ENCODE measurements at places on chromosomes 12 and 14.

DNA sequence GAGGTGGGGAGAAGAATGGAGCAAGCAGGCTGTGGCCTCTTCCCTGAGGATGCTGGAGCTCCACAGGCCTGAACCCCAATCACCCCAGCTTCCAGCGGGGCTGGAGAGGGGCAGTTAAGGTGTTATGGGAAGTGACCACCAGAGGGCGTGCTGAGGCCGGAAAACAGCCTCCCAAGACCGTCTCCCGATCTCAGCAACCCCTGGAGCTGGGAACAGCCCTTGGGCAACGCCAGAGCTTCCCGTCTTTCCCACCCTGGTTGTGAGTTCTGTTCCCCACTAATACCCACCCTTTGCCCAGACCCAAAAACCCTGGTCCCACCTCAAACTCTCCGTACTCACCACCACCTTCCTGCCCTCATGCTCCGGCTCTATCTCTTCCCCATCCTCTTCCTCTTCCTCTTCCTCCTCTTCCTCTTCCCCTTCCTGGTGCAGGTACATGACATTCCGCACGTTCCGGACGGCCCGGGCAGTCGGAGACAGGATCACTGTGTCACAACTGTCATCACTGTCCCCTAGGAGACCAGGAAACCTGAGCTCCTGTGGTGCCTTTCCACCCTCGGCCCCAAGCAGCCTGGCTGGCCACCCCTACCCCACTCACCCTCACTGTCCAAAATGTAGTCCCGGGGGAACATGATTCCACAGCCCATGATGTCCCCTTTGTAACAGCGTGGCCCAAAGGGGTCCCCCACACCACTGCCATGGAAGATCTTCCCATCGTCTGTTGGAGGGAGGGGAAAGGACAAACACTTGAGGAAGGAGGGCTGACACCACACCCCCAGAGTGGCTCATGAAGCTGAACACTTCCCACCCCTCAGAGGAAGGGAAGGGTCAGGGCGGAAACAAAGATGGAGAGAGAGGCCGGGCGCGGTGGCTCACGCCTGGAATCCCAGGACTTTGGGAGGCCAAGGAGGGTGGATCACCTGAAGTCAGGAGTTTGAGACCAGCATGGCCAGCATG, 12.9 kb downstream of the SPRYD3 start:
- peak; percentile 62 for DNase-seq

- no peak for DNase-seq
Observed at GRCh38 chr12:38543151-38543550, 226.6 kb downstream of the ALG10B start.

DNA sequence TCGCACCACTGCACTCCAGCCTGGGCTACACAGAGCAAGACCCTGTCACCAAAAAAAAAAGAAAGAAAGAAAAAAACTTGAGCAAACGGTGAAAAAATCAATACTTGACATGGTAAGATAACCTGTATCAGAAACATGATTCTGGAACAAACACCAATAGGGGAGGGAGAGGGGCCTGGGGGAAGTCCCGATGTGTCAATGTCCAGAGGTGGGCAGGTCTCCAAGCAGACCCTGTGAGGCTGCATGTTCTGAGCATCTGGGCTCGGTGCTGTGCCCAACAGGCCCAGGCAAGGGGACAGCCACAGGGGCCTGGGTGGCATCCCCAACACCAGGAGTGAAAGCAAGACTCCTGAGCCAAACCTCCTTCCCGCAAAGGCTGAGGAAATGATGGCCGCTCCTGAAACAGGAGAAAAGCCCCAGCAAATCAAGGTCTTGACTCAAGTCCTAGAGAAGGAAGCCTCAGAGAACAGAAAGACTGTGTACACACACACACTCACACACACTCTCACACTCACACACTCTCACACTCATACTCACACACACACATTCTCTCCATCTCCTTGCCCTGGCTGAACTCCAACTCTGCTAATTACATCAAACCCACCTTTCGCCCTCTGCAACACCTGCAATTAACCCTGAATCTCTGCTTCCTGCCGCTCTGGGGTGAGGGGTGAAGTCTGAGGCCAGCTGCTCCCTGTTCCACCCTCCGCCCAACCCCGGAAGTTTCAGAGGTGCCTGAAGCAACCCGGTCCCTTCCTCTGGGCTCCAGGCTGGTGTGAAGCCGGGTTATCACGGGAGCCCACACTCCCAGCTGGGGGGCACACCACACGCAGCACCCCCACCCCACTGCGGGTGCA, 20.4 kb downstream of the CCDC88C start:
- DNase-seq: peak; percentile 56

DNA sequence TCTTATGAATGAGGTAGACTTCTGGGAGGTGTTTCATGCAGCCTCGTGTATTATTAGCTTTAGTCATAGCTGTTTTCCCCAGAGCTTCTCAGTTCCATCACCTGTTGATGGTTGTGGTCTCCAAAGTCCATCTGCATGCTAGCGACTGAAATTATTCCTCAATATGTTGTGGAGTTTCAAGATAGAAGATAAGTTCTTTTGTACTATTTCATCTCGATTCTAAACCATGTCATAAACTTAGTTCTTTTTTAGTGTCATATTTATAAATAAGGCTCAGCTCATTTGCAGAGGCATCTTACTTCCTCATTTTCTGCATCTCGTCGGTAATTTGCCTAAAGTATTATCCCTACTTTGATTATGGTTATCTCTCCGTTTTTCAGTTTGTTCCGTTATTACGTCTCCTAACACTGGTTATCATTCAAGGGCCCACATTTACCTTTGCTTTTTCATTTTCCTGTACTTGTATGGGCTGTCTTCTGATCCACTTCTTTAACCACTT, 119.1 kb downstream of the ITPR2 start:
- no peak for DNase-seq

DNA sequence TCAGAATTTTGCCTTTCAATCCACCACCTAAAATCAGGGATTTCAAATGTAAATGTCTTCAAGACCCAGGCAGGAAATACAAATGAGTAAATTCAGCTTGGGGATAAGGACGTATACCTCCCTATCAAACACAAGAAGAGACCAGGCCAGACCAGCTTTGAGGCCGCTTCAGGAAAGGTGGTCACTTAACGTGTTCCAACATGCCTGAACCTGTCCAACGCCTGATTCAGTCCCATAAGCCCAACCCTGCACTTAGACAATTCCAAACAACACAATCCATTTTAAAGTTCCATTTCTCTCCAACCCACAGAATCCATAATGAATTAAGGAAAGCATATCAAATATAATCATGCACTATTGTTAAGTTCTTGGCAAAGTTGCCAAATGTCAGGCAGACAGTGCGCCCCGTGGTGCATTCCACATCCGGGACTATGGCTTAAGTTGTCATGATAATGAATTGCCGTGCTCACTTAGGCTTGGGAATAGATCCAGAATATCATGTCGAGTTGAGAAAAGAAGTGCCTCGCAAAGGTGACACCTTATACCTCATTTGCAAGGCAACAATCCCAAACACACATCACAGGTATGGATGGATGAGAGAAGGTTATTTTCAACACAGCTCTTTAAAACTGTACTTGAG, 35.5 kb downstream of the CCDC60 start:
- no peak for DNase-seq

DNA sequence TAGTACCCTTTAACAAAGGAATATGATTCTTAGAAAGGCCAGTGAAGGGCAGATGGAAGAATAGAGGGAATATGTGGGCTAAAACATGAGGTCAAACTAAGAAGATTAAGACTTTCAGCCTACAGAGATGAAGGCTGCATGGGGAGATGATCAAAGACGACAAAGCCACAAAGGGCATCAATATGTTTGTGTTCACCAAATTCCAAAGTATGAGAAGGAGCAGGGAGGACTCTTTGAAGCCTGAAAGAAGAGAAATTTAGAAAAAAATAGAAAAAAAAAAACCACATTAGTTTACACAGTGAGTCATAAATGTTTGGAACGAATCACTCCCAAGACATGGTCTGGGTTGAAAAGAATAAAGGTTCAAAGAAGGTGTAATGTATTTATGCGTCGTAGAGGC, 131.8 kb downstream of the NEDD1 start:
- DNase-seq: no peak

DNA sequence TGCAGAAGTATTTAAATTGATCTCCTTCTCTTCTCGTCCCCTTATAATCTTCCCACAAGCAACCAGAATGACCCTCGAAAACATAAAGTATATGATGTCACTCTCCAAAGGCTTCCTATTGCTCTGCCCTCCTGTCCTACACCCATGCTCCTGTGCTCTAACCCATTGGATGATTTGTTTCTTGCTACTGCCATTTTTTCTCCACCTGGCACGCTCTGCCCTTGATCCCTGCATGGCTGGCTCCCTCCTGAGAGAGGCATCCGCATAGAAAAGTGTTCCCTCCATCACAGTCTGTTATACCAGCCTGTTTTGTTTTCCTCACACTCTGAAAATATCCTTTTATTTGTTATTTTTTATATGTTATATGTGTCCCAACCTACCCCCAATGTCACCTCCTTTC, 19.8 kb downstream of the MYRFL start:
- DNase-seq: no peak

- no peak for DNase-seq
Observed at GRCh38 chr12:119100933-119101332, 77.8 kb upstream of the HSPB8 start.

GRCh38 chr12:102096855-102097254, 23.1 kb downstream of the NUP37 start:
- no peak for DNase-seq

GRCh38 chr14:49892301-49892635, 614 bp upstream of the ARF6 start:
- no peak for DNase-seq

GRCh38 chr12:39077226-39077625, 171.8 kb upstream of the CPNE8 start:
- no peak for DNase-seq

DNA sequence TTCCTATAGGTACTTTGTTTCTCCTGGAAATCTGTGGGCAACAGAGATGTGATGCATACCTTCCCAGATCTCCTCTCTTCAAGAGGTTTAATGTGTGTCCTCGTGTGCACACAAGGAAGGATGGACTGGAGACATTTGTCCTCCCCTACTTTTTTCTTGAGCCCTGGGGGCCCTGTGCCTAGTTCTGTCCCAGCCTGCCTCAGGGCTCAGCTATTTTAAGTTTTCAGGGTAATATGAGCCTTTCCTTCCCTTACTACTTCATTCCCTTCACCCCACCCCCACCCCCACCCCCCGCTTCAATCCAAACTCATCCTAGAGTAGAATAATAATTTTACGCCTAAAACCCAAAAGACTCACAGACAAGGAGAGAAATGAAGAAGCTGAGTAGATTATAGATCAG, 446 bp downstream of the STAC3 start:
- DNase-seq: no peak

- DNase-seq: no peak
Observed at GRCh38 chr12:56521209-56521589, 421 bp upstream of the RBMS2 start.

DNA sequence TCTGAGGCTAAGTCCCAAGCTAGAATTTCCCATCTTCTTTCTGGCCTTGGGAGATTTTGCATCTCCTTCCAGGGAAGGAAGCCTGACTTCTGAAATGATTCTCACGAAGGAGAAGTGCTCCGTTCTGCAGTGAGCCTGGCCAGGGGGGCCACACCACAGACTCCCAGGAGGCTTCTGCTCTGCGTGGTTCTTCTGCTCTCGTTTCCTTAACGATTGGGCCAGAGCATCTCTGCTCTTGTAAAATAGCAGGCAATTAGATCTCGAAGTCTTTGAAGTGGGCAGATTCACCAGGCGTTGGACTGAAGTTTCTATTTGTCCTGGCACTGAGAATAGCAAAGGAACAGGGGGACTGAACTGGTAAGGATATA, 6.7 kb upstream of the BATF start:
- DNase-seq: no peak

- DNase-seq: no peak
Observed at GRCh38 chr12:53696285-53696654, 20.4 kb upstream of the ATP5MC2 start.

DNA sequence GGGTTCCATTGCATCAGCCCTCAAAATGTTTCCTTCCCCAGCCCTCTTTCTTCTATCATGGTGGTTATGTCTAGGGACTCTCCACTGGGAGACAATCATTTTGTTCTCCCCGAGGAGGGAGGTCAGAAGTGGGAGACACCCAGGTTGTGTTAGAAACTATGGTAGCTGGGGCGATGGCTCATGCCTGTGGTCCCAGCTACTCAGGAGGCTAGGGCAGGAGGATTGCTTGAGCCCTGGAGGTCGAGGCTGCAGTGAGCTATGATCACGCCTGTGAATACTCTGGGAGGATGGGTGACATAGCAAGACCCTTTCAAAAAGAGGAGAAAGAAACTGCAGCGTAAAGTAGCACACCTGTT, 13.0 kb upstream of the LRRC23 start:
- no peak for DNase-seq

- DNase-seq: no peak
Observed at GRCh38 chr14:52325126-52325525, 11.0 kb downstream of the PTGER2 start.

GRCh38 chr12:71070416-71071128, 87.2 kb downstream of the TSPAN8 start:
- DNase-seq: no peak

DNA sequence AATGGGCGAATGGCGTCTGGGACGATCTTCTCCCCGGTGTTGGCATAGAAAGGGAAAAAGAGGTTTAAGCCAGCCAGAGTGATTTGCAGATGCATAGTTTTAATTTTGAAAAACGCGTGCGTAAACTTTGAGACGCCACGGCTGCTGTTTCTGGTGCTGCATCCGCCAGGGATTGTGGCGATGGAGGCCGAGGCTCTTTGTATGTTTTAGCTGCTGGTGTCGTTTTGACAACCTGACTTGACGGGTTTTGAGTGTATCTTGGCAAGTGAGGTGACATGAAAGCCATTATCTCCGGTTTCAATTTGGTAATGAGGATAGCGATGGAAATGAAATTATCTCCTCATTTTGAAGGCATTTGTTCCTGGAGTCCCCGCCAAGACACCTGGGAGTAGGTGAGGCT, 1.6 kb downstream of the PTGDR start:
- no peak for DNase-seq

GRCh38 chr14:104871145-104871655, 6.1 kb downstream of the CEP170B start:
- DNase-seq: no peak

- no peak for DNase-seq
Observed at GRCh38 chr12:15356951-15357364, 34.6 kb downstream of the PTPRO start.

DNA sequence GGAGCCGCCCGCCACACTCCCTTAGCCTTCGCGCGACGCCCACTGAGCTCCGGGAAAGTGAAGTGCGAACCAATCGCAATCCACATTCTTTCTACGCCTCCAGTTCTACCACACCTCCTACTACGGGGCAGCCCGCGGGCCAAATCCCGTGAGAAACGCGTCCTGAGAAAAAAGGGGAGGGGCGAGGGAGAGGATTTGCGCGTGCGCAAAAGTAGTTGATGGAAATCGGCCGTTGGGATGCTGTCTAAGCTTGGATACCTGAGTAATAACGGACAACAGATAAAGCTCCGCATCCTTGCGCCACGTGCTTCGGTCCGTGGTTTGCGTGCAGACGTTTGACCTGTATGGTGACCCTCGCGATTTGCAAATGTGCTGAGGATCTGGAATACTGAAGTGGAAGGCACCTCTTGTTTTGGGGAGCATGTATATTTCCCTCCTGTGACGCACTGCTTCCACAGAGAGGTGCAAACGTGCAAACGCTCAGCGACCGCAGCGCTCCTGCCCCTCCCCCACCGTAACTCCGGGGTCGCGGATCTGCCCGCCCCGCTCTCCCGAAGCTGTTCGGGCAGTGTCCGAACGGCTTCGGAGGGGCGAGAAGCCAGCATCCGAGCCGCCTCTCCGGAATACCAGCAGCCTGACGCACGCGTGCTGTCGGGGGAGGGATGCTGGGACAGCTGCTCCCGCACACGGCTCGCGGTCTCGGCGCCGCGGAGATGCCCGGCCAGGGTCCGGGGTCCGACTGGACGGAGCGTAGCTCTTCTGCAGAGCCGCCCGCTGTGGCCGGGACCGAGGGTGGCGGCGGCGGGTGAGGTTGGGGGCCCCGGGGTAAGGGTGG, at the start of the genes FAM216A and GPN3:
TSS of gene FAM216A (plus strand) at position 632 of the 835 bp plus-strand sequence. CDS start at position 663, 31 bp downstream.
TSS of gene GPN3 (minus strand) at position 44 of the 835 bp plus-strand sequence. CDS start 54 bp downstream, outside the sequence.
- peak; percentile 88 for DNase-seq

Measured in stimulated activated CD8-positive, alpha-beta memory T cell treated with anti-CD3 and anti-CD28 coated beads, Interleukin-2, amount 100 ng/mL, for 48 hours (primary cell).